Stimulated activated CD4-positive, alpha-beta T cell treated with anti-CD3 and anti-CD28 coated beads, Interleukin-1b, Interleukin-23, amount 100 ng/mL, for 1 hour (primary cell): ENCODE measurements at places on chromosomes 1 and 21.

DNA sequence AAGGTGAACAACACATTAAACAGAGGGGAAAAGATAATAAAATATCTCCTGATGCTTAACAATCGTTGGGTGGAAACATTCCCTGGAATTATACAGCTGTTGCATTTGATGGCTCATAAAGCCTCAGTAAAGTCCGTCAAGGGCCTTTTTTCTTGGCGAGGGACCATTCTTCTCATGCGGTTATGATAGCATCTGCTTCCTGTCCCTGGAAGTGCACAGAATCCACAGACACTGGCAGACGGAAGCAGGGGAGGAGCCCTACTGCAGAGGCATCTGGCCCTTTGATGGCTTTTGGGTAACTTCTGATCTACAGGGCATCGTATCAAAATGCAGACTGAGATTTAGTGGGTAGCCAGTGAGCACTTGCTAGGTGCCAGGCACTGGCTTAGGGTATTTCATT is 286.9 kb downstream of the KIF26B start:
- DNase-seq = no peak

DNA sequence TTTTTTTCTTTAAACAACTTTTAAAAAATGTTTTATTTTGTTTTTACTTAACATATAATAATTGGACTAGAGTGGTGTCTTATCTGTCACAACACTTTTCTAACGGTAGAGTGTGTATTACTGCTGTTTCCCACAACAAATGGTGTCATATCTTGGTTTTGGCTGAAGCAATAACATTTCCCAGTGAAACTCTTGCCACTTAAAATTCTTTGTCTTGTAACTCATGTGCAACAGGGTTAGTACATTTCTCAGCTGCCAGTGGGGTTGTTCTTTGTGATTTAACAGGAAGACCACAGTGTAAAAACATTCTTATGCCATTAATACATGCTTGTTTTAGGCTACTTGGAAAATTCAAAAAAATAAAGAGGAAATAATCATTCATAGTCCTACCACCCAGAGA is 43.5 kb downstream of the ALPL start:
- no peak for DNase-seq

- DNase-seq = no peak
Measured at GRCh38 chr1:8213136-8213535, 104.8 kb upstream of the SLC45A1 start.

GRCh38 chr1:99776120-99776519 is 9.7 kb upstream of the FRRS1 start:
- no peak for DNase-seq

GRCh38 chr1:153565529-153566374 is at the start of gene S100A2:
TSS of gene S100A2 (minus strand) at chr1:153565844. CDS start at chr1:153563877, 1,967 bp downstream.
- no peak for DNase-seq

GRCh38 chr1:6495041-6495441 is 3.6 kb upstream of the PLEKHG5 start:
- DNase-seq = no peak

DNA sequence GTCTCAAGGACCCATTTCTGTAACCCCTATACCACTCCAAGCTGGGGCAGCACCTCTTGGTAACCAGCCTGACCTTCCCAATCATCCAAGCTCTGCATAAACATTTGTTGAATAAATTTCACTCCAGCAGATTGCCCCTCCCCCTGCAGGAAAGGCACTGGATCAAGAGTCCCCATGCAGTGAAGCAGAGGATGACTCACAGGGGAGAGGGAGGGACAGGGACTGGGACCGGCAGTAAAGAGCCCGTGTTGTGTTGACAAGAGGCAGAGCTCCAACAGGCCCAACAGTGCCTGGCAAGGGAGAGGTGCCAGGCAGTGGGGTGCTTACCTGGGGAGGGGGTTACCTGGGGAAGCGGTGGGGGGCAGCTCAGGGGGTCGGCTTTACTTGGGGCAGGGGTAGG is 32.3 kb downstream of the SLC9A1 start:
- no peak for DNase-seq

DNA sequence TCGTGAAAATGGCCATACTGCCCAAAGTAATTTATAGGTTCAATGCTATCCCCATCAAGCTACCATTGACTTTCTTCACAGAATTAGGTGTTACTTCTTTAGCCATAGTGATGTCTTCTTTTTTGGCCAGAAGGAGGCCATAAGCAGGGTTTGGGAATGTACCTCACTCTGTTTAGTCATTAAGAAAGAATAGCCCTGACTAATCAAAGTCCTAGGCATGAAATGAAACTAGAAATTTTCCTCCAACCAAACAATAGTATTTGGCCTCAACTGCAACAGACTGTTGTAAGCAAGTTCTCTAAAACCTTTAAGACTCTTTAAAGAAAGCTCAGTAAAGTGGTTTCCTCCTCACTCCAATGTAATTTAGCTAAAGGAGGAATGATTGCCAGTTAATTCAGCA is 163.9 kb downstream of the AKT3 start:
- DNase-seq = no peak

DNA sequence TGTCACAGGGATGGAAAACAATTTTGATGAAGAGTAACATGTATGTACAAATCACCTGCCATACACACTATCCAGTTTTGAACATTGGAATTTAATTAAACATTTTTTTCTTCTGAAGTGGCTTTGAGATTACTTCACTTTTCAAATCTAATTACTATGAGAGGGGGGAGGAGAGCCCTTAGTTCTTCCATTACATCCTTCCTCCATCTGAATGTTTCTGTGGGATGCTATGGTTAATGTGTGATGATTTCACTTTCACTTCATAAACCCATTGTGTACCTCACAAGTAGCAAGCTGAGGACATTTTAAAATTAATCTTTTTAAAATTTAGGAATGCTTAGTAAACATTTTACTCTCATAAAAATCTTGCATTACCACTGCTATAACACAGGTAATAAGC is 156.9 kb downstream of the RUNX1 start:
- no peak for DNase-seq

DNA sequence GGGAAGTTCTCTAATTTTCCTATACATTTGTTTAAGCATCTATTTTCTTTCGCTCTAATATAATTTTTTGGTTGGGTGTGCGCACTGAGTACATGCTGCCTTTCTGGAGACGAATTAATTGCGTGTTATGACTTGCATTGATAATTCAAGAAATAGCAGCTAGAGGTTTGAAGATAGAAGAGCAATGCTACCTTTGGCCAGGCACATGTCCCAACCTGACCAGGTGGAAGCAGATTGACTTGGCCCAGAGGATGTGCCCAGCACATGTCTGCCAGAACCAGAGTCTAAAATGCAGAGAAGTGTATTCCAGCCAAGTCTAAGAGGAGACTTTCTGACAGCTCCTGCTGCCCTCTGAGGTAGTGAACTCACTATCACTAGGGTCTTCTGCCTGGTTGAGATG is 114.3 kb downstream of the SLC35F3 start:
- no peak for DNase-seq
